ENCODE measurements at places on chromosomes 12 and 14.
A peak's percentile ranks its signal among the peaks of the same experiment; 100 is the strongest.

- no peak for DNase-seq
These were observed 4.1 kb downstream of the ZFYVE21 start for GRCh38 chr14:103719751-103720150.

- no peak for DNase-seq
These were observed 39.3 kb upstream of the ACSM4 start for GRCh38 chr12:7264538-7264937.

GRCh38 chr14:30375296-30375892 is 183.6 kb upstream of the G2E3 start:
- DNase-seq: peak; percentile 1

GRCh38 chr12:110203546-110203945 is 77.5 kb upstream of the ATP2A2 start:
- DNase-seq: no peak

GRCh38 chr12:131468206-131468605 is 242.7 kb upstream of the SFSWAP start:
- DNase-seq: no peak

- no peak for DNase-seq
These were observed 28.7 kb downstream of the PPP2R5C start for GRCh38 chr14:101790232-101790631.

- DNase-seq: peak; percentile 26
These were observed 92.9 kb downstream of the KSR2 start for GRCh38 chr12:117875744-117876435.

DNA sequence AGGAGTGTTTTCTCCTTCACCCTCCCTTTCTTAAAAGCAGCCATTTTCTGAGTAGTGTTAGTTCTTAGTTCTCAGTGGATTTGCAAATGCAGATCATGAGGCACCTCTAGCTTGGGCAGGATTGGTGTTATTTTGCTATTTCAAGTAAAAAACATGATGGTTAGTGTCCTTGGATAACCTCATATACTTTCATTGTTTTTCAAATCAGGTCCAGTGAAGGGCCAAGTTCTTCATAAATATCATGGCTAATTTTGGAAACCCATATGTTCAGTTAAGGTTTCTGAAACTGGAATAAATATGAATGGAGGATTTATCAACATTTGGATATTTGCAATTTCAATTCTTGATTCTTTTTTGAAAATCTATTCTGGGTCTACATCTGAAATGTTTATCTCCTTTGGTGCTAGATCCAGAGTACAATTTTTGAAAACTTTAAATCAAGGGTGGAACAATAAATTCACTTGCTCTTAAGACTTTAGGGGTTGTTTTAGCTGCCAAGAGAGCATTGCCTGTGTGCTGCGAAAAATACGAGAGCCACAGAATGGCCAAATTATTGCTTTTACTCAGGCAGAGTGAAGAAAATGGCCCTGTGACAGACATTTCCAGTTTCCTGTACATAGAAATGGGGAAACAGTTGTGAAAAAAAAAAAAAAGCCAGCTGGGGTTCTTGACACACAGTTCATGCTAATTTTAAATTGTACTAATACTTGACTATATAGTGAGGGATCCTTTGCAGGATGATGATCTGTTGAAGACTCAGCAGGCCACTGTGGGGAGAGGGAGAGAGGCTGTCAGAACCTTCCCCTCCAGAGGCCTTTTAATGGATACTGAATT is 104.6 kb downstream of the BICD1 start:
- DNase-seq: no peak

DNA sequence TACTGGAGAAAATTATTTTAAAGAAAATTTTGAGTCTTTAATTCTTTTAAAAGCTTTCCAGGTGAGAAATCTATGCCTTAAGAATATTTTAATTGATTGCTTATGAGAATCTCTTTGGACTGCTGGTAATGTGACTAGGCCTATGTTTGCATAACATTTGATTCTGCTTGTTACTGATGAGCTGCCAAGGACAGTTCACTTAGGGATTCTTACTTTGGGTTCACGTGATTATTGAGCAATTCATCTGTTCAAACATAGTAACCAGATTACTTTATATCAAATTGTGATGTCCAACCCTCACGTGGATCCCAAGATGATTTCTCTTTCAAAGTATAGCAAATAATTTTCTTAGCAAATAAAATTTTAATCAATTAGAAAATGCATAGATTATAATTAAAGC is 27.4 kb upstream of the ABCD2 start:
- no peak for DNase-seq

- no peak for DNase-seq
These were observed 240.7 kb upstream of the PLEKHG7 start for GRCh38 chr12:92462049-92462448.

GRCh38 chr14:70934084-70934483 is 26.8 kb downstream of the PCNX1 start:
- no peak for DNase-seq

- no peak for DNase-seq
These were observed 484 bp downstream of the RIC8B start for GRCh38 chr12:106774808-106775524.

GRCh38 chr14:52692248-52692962 is 3.0 kb downstream of the ERO1A start:
- DNase-seq: no peak

DNA sequence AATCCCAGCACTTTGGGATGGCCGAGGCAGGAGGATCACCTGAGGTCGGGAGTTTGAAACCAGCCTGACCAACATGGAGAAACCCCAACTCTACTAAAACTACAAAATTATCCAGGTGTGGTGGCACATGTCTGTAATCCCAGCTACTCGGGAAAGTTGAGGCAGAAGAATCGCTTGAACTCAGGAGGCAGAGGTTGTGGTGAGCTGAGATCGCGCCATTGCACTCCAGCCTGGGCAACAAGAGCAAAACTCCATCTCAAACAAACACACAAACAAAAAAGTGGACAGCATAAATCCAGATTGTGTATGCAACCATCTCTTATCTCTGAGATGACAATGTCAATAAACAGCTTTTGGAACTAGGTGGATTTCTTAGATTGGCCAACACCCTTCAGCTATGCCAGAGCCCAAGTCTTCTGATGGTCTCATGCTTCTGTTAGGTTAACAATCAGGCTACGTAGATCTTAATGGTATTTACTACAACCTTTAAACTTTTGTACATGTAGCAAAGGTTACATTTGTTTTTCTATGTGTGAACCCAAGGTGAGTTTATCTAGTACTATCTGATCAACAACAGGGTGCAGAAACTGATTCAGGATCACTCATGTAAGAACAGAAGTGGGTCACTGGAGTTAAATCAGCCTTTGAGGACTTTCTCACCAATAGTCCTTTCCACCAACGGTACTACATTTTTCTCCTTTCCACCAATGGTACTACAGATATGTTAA is 73.7 kb downstream of the DUSP16 start:
- DNase-seq: no peak

DNA sequence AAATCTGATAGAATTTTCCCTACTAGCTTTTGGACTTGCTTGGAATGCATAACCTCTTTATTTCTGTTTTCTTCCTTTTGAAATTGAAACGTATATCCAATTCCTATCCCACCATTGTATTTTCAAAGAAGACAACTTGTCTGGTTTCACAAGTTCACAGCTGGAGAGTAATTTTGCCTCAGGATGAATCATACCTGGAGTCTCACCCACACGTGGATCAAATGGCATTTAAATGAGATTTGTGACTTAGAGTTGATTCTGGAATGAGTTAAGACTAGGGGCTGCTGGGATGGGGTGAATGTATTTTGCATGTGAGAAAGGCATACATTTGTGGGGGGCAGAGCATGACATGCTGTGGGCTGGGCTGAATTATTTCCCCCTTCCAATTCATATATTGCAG is 516.5 kb upstream of the MGAT4C start:
- DNase-seq: no peak

GRCh38 chr12:31589904-31590641 is 863 bp downstream of the DENND5B start:
- peak; percentile 86 for DNase-seq

DNA sequence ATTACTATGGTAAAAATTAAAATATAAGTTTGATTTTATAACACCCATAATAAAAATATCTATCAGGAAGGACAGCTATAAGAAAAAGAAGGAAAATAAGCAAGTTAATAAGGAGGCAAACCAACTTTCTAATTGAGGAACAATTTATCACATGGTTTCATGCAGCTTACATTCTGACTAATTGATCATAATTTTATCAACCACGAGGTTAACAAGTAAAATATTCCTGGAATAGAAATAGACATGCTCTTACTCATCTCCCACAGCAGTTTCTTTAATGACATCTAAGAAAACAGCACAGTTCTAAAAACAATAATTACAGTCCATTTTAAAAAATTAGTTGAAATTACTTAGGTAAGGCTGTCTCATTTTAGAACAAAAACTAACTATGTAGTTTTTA is 130.8 kb upstream of the KRR1 start:
- DNase-seq: no peak

DNA sequence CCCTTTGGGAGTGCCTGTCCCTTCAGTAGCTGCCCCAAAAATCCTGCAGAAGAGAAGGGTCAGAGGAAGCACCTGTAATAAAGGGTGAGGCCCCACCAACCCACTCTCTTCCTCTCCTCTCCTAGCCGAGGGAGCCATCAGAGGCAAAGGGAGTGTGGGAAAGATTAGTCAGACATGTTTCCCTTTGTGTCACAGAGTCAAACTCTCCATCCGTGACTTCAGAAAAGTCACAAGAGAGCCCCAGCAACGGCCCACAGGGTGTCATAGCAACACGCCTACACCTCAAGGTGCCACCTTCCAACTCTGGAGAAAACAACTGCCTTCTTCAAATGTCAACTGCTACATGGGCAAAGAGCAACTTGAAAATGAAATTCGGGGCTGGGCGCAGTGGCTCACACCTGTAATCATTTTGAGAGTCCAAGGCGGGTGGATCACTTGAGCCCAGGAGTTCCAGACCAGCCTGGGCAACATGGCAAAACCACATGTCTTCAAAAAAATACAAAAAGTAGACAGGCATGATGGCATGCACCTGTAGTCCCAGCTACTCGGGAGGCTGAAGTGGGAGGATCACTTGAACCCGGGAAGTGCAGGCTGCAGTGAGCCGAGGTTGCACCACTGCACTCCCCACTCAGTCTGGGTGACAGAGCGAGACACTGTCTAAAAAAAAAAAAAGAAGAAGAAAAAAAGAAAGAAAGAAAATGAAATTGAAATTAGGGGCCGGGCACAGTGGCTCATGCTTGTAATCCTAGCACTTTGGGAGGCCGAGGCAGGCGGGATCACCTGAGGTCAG is 17.7 kb upstream of the CD27 start:
- no peak for DNase-seq

GRCh38 chr12:117412465-117413188 is 51.2 kb upstream of the NOS1 start:
- no peak for DNase-seq

GRCh38 chr14:68552075-68552474 is 240.8 kb downstream of the ZFP36L1 start:
- DNase-seq: no peak

- no peak for DNase-seq
These were observed 224.9 kb downstream of the FBXL14 start for GRCh38 chr12:1369460-1369859.

- DNase-seq: no peak
These were observed 179.2 kb upstream of the DCN start for GRCh38 chr12:91361864-91362263.

GRCh38 chr12:41120211-41120610 is 67.9 kb upstream of the PDZRN4 start:
- DNase-seq: no peak

DNA sequence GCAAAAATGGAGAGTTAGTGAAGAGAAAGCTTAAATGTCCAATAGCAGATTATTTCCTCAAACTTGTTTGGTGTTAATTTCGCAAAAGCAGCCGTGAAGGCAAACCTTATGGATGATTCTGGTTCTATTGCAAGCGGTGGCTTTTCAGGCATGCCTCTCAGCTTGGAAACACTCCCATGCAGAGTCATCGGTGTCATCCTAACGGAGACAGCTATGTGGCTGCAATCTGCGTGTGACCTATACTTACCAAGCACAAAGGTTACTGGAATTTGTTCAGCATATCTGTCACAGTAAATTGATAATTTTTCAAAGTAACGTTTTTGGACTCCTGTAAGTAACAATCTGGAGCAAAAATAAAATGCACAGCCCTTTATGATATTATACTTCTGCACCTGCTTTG is 5.0 kb downstream of the BEST3 start:
- DNase-seq: no peak

- no peak for DNase-seq
These were observed 106.4 kb downstream of the EFCAB11 start for GRCh38 chr14:89848165-89848564.

GRCh38 chr14:91996948-91997371 is 42.9 kb downstream of the TRIP11 start:
- DNase-seq: no peak

DNA sequence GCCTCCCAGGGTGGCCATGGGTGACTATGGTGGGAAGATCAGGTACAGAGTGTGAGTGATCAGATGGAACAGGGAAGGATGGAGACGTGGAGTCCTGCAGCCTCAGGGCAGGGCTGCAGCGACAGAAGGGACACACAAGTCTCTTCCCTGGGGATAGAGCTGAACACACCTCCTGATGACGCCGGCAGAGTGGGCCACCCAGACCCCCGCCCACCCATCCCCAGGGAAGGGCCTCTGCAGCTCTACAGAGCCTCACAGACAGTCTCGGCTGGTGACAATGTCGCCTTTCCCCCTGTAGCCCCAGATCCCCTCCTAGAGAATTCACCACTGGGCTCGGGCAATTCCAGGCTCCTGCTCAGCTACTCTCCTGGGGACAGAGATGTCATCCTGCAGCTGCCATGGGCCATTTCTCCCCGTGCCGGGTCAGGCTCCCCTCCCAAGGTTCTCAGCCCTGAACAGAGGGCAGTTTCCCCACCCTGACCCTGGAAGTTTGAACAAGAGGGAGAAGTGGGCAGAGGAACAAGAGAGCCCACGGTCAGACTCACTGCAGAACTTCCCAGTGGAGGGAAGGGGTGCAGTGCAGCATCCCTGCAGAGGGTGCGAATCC is 115.7 kb downstream of the NCOR2 start:
- DNase-seq: no peak

- DNase-seq: no peak
These were observed 5.8 kb downstream of the NUMB start for GRCh38 chr14:73452341-73453186.

Measured in C1 segment of cervical spinal cord (tissue), 14 donors.